ENCODE measurements at places on chromosomes 2 and 18.

DNA sequence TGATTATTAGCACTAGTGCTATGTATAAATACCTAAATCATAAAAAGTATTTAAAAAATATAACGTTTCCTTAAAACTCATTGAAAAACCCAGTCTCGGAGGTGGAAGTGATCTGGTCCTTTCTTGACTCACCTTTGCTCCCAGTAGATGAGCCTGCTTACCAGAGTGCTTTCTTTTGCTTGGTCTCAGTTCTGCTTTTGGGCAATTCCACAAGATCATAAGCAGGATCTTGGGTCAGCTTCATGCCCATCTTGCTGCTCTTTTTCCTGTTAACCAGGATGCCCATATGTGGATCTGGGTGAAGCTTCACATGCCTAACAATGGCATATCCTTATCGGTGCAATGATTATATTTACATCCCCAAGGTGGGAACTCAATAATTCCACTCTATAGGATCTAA, 332.1 kb upstream of the FAM98A start:
- no peak for DNase-seq

- DNase-seq = no peak
Measured at GRCh38 chr18:28175150-28175929, 1.6 kb downstream of the CDH2 start.

GRCh38 chr18:76246590-76246989, 248.5 kb downstream of the ZNF516 start:
- DNase-seq = no peak

DNA sequence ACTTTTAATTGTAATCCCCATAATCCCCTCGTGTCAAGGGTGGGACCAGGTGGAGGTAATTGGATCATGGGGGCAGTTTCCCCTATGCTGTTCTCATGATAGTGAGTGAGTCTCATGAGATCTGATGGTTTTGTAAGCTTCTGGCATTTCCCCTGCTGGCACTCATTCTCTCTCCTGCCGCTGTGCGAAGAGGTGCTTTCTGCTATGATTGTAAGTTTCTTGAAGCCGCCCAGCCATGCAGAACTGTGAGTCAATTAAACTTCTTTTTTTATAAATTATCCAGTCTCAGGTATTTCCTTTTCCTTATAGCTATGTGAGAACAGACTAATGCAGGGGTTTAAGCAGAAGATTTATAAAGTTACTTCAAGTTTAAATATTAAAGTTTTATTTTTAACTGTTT, 655.2 kb downstream of the EPHA4 start:
- DNase-seq = no peak

DNA sequence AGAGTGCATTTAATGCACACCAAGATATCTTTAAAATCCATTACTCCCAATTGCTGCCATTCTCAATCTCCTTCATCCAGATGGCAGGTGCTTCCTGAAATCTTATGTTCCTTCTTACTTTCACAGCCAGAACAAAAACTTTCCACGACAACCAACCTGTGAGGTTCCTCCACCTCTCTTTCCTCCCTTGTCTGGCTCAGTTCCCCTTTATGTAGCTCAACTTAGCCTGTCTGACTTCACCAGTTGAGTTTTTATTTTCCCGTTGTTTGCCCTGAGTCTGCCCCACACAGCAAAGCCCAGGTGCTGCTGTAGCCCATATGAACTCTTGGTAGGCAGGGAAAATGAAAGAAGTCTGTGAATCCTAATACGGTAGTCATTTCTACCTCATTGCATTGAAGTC, 112.5 kb downstream of the MREG start:
- no peak for DNase-seq

- no peak for DNase-seq
Measured at GRCh38 chr2:142876423-142876822, 1.0 kb upstream of the KYNU start.

DNA sequence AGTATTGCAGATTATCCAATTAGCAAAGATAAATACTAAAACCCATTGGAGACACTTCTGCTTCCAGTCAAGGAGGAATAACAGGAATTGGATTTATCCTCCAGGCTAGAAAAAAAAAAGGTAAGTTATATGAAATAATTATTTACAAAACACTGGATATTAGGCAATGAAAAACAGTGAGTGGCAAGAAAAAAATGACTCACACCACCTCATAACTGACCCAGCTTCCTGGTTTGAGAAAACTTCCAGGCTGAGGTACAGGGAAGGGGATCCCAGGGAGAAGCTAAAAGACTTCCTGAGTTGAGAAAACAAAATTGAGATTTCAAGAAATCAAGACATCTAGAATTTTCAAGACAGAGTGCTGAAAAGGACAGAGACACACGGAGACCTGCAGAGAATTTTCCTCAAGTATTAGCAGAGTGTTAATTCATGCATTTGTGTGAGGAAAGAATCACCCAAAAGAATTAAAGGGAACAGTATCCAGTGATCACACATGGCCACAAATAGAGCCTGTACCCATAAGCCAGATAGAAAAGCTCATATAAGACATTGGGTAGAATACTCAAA, 17.4 kb downstream of the SRD5A2 start:
- no peak for DNase-seq

- DNase-seq = peak; percentile 46
Measured at GRCh38 chr18:75244351-75245313, 34.0 kb downstream of the TSHZ1 start.
